ENCODE measurements at places on chromosomes 16 and 17.

DNA sequence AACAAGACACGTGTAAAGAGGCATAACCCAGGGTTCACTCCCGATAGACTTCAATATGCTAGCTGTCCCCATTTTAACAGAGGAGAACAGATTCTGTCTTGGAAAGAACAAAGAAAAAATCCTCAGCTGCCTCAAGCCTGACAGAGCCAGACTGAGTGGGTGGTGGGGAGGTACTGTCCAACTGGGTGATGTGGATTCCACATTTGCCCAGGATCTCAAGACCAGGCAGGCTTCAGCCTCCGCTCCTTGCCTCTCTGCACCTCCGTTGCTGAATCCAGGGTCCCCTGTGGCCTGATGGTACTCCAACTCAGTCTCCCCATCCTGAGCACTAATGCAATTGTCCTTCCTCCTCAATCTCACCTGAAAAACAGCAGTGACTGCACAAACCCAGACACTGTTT is 163.8 kb downstream of the GSG1L start:
- DNase-seq, result no peak

GRCh38 chr16:80518436-80518835 is 22.4 kb upstream of the DYNLRB2 start:
- DNase-seq, result no peak

- peak; percentile 67 for DNase-seq
Measured at GRCh38 chr16:50627419-50627818, 53.7 kb downstream of the SNX20 start.

- DNase-seq, result no peak
Measured at GRCh38 chr17:70080541-70081347, 5.7 kb downstream of the KCNJ16 start.

GRCh38 chr16:81590714-81591544 is 146.3 kb downstream of the CMIP start:
- DNase-seq, result no peak

- no peak for DNase-seq
Measured at GRCh38 chr17:72406498-72406897, 285.7 kb downstream of the SOX9 start.

DNA sequence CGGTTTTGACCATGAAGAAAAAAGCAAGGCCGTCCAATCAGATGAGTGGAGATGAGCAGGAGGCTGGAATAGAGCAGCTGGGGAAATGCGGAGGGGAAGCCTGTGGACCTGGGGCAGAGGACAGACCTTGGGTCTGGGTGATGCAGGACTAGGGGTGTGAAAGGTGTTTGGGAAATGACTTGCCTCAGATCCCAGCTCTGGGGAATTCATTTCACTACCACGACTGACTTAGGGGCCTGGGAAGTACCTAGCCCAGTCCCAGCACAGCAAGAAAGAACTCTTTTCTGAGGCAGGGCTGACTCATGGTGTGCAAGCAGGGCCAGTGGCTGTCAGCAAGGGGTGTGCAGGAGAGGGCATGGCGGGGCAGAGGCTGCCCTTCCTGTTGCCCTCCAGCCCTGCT is 14.8 kb downstream of the DNAI2 start:
- no peak for DNase-seq

DNA sequence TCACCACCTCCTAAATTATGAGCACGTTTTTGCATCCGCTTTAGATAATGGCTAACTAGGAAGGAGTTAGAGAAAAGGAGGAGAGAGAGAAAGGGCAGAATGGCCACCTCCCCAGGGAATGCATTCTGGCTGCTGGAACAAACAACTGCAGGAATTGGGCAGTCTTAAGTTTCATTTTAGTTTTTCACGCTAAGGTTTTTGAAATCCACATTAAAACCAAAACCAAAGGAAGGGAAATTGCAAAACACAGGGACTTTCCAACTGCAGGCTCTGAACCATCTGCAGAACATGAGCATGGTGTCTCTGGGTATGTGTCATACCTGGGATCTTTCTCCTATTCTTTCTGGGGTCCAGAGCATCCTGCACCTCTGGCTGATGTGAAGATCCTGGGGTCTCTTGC is 12.1 kb upstream of the CCL8 start:
- DNase-seq, result no peak

DNA sequence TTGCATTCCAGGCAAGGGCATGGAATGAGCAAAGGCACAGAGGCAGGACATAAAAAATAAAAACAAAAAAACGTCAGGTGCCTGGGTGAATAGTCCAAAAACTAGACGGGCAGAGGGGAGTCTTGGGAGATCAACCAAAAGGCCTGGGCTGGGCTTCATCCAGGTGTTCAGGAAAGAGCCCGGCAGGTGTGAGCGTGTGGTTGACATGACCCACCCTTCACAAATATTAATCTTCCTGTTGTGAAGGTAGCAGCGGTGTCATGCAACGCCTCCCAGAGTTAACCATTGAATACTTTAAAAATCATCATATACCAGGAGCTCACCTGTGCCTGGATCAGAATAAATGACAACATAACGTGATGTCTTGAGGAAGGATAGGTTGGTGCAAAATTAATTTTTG is 90.6 kb downstream of the USP22 start:
- no peak for DNase-seq

- no peak for DNase-seq
Measured at GRCh38 chr16:28196387-28196987, 15.3 kb downstream of the XPO6 start.

Measured in activated CD8-positive, alpha-beta memory T cell treated with anti-CD3 and anti-CD28 coated beads for 24 hours (primary cell).